ENCODE measurements at places on chromosomes 3 and 15.

GRCh38 chr3:46866720-46867549 lies 3.7 kb upstream of the MYL3 start:
- peak; percentile 75 for DNase-seq

DNA sequence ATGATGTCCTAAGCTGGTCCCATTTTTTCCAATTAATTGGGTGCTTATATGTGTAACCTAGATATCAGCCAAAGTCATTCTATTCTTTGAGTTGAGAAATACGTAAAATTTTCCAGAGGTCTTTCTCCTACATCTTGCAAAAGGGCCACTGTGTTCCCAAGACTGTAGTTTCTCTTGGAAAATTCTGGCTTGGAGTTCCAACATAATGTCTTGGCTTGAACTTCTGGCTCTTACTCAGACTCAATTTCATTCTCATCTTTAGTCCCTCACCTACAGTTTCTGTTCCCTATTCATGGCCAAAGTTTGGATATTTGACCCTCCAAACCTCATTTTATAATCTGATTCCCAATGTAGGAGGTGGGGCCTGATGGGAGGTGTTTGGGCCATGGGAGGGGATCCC lies 201.4 kb upstream of the ARHGEF26 start:
- DNase-seq: no peak

- DNase-seq: no peak
Measured at GRCh38 chr3:94071713-94072284, 8.9 kb downstream of the NSUN3 start.

DNA sequence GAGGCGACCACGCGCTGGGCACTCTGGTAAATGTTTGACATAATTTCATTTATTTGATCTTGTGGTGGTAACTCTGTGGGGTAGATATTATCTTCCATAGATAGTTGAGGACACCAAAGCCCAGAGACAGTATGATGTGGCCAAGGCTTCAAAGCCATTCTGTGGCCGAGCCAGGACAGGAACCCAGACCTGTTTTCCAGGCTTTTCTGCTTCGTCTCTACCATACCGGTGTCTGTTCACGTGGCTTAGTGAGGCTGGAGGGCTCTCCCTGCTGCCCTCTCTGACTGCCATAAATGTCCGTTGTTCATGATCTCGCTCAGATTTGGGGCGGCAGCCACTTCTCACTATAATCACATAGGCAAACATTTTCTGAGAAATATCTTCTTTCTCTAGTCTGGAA lies 134.7 kb downstream of the PEX5L start:
- no peak for DNase-seq

DNA sequence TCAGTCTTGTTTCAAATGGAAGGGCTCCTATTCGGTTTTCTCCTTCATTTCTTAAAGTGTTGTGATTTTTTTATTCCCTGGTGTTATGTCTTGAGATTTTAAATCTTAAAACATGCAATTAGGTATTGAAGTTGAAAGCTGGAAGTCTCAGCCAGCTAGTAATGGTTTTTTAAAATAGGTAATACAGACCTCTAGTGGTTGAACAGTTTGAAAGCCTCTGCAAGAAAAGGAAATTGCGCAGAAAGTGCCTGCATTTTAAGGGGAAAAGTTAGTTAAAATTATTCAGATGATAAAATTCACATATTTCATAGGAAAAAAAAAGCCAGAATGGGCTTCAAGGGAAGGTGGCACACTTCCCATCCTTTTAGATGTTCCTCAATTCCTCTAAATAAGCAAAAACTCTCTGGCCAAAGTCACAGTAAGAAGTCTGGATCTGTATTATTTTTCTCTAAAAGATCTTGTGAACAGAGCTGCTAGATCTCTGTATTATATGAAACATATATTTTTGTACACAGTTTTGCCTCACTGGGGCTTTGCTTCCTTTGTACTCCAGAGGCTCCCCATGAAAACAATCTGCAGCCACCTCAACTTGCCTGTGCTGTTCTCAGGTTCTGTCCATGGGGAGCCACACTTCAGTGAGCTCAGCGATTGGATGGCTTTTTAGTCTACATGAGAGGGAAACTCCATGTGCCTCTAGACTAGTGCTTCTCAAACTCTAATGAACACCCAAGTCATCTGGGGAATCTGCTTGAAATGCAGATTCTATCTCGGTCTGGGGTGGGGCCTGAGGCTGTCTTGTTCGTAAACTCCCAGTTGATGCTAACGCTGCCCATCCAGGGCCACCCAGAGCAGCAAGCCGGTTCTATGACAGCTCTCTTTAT lies 21.5 kb downstream of the AGTR1 start:
- DNase-seq: no peak

- no peak for DNase-seq
Measured at GRCh38 chr3:158859362-158859761, 57.5 kb downstream of the MFSD1 start.

DNA sequence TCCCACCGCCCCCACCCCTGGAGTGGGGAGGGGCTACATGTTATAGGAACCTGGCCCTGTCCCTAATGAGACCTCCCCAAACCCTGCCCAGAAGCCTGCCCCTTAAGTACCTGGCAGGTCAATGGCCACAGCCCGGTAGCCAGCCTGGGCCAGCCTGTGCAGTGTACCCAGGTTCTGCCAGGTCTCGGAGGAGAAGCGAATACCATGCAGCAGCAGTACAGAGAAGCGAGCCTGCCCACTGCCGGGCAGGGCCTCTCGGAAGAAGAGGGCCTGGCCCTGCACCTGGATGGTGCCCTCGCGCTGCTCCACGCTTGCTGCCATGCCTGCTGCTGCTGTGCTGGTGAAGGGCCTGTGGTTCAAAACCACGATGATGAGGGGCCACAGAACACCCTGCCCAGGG lies 2.5 kb downstream of the ABHD14B start:
- DNase-seq: no peak

DNA sequence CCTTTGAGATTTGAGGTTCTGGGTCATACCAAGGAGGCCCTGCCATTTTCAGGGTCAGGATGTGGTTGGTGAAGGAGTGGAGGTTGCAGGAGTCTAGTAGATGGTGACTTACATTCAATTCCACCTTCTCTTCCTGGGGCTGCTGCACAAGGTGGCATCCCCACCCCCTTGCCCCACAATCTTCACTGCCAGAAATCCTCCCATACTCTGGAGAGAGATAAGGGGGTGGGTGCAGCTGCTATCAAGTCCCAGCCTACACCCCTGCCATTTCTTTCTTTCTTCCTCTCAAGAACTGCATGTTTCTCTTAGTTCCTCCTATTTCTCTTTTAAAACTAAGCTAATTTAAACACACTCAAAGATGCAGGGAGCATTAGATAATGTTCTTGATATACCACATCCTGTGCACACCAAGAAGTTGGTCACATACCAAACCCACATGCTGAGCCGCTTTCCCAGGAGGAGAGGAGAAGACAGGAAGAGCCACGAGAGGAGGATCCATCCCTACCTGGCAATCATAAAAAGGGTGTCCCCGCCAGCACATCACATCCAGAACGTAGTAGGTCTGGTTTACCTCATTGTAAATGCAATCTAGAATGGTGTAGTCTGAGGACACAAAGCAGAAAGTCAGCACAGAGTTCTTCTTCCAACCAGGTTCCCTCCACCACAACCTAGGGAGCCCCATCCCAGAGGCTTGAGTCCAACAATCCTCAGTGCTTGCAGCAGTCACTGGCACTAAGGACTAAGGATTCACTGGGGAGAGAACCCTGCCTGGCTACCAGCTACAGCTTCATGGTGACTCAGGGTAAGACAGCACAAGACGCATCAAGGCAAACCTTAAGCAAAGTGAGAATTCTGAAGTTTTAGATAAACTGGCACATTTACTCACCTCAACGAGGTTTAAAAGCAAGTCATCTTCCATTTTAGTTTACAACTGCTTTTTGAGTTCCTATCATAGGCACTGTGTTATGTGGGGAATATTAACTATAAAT lies 18.5 kb downstream of the SNUPN start:
- DNase-seq: no peak

DNA sequence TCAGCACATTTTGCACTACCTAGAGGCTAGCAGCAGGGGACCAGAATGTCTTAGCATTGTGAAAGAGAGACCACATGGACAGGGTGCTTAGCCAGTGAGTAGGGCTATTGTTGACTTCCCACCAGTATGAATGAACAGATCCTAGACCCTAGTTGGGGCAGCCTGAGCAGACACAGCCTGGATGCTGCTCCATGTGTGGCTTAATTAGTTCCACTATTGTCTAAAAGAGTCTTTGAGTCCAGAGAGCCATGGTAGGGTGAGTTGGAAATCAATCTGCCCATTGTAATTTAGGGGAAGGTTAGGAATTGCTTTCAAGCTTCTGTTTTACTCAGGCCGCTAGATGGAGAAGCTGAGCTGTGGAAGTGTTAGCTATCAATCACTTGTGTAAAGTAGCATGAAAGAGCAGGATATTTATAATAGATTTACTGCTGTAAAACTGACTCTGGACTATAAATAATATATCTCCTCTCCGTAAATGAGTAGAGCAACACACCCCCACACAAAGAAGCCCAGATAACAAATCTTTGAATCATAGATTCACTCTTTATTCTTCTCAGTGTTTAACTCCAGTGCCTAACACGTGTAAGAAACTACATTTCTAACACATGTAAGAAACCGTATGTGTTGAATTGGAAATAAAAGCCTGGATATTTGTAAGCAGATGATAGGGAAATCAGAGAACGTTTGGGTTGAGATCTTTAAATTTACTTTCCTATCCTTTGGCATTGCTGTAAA lies 4.1 kb upstream of the GCSAM start:
- no peak for DNase-seq

DNA sequence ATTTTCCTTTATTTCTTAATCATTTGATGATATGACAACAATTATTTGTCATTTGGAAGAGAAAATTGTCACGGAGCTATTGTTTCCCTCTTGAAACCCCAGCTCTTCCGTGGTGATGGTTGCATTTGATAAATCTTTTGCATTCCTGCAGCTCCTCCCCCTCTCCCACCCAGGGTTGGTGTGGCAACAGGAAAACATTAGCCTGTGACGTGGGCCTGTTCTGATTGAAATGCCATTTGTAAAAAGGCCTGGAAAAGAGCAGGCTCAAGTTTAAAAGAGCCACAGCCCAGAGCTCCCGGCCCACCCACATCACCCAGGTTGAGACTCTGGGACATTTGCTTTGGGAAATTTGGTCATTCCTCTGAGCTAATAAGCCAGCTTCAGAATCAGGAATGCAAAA lies 282.5 kb downstream of the RPLP1 start:
- DNase-seq: no peak

DNA sequence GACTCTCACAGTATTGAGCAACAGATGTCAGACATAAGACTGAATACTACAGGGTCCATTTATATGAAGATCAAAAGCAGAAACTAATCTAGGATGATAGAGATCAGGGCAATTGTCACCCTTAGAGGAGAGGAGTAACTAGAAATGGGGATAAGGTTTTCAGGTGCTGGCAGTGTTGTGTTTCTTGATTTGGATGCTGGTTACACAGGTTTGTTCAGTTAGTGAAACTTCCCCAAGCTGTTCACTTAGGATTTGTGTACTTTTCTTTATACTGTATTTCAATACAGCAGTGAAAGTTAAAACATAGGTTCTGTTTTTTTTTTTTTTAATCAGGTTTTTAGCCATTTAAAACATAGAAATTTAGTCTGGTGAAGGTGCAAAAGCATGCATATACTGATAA lies 39.1 kb upstream of the CMTM7 start:
- no peak for DNase-seq

DNA sequence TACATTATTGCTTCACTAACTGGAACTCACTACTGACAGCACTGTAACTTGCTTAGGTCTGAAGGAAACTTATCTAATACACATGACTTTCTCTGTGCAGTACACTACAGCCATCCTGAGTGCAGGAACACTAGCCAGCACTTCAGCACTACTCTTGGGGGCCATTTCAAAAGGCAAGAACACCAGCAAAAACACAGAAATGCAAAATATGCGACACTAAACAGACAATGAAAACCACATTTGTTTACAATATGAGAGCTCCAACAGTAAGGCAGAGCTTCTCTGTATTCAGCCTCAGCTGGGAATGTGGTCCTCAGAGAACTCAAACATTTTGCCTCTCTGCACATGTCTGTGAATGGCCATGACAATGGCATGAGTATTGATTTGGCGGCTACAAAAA lies 109.6 kb downstream of the ARRDC4 start:
- DNase-seq: no peak

GRCh38 chr15:34993412-34993811 lies 5.3 kb upstream of the ZNF770 start:
- DNase-seq: no peak

- DNase-seq: no peak
Measured at GRCh38 chr3:43231276-43232000, 54.9 kb upstream of the SNRK start.

DNA sequence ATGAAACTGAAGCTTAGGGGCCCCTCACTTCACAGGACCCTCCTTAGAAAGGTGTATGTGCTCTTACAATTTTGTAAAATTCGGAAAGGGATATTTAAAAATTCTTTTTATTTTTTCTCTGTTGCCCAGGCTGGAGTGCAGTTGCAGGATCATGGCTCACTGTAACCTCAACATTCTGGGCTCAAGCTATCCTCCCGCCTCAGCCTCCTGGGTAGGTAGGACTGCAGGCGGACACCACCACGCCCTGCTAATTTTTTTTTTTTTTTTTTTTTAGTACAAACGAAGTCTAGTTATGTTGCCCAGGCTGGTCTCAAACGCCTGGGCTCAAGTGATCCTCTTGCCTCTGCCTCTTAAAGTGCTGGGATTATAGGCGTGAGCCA lies 45.1 kb upstream of the SPATA12 start:
- DNase-seq: no peak

- DNase-seq: no peak
Measured at GRCh38 chr15:37019479-37020433, 80.6 kb downstream of the MEIS2 start.

DNA sequence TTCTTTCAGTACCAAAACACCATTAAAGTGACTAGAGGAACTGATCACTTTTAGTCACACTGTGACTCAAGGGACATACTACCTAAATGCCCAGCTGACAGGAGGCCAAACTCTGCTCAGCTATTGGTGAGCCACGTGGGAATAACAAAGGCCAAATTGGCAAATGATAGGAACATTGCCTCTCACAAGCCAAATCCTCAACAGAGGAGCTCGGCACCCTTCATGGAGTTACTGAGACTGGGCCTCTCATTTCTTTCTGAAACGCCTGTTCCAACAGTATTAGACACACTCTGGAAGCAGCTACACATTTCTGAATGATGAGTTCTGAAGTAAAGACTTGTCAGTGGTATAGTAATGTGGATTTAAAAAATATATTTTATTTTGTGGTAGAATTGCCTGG lies 166.0 kb upstream of the COL8A1 start:
- DNase-seq: no peak

GRCh38 chr3:126040386-126040785 lies 43.5 kb downstream of the SLC41A3 start:
- no peak for DNase-seq
